Colonic mucosa (tissue), 4 donors: ENCODE measurements at places on chromosomes 11 and 22. TPM values are rescaled to one million over a fixed set of nuclear protein-coding genes. Genes with fewer than 3 reads are reported as not detected.

- DNase-seq: no peak
These were observed 71.2 kb downstream of the PIWIL4 start for GRCh38 chr11:94638301-94638901.

GRCh38 chr11:88305430-88305829 is 32.1 kb downstream of the CTSC start:
- no peak for DNase-seq

REXO2 gene
- 46.6 TPM for total RNA-seq

- no peak for DNase-seq
These were observed 915 bp upstream of the OSBP start for GRCh38 chr11:59616396-59616982.

DNA sequence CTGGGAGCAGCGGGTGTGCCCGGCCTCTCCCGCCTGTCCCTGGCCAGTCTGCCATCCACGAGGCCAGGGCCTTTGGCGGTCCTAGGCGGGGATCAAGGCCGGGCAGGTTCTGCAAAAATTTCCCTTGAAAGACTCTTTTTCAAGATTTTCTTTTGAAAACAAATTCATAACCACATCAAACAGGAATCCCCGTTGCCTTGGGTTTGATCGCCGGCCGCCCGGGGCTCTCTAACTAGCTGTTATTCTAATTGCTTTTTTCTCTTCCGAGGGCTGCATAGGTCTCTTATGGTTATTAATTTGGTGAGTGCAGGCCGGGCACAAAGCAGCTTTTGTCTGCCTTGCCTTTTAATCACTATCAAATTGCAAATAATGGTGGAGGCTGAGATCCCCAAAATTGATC is 42.0 kb downstream of the CDKN1C start:
- no peak for DNase-seq

GRCh38 chr22:41638124-41638523 is 17.0 kb downstream of the XRCC6 start:
- no peak for DNase-seq

HBG1 gene
- total RNA-seq: not detected

DNA sequence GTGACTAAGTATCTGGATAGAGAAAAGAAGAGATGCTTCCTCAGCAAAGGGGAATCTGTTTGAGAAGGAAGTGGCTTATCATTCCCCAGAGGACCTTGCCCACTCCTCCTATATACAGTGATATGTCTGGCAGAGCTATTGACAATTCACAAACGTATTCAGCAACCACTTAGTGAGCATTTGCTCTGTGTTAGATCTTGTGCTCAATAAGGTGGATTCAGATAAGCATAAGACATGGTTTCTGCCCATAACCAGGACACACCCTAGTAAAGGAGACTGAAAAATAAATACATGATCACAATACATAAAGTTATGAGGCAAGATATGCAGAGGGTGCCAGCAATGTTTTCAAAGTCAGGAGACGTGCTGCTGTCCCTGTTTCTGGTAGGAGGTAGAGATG is 1.4 kb downstream of the TMEM9B start:
- no peak for DNase-seq

GRCh38 chr11:62147545-62147944 is 23.7 kb downstream of the INCENP start:
- DNase-seq: no peak

DNA sequence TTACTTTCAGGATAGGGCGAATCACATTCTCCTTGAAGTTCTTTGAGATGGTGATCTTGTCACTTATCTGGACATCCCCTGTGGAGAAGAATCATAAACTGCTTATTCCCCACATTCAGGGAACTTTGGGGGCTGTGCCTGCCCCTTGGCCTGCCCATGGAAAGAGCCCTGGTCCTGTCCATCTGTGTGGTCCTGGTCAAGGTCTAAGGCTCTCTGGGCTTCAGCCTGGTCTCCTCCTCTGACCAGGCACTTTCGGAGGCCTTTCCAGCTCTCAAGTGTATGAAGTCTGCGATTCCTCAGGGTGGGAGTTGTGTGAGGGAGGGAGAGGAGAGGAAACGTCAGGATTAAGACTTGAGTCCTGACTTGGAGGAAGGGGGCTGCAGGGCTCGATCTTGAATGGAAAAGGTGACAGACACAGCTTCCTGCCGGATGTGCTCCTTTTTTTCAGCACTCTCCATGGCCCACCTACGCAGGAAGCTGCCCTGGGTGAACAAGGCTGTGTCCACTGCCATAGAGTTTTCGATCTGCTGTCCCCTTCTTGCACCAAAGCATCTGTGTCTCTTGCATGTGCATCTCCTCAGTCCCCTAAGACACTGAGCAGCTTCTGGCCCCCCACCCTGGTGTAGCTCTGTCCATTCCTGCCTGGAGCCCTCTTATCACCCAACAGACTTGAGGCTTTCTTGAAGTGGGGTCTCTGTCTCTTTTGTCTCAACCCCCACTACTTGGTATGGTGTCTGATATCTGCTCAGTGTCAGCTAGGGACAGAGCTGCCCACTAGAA is 50.8 kb upstream of the PHOX2A start:
- no peak for DNase-seq

- DNase-seq: no peak
These were observed 30.0 kb downstream of the DDX10 start for GRCh38 chr11:108694846-108695245.

OR52A1 gene
- not detected for total RNA-seq

GRCh38 chr11:85531191-85531897 is 95.8 kb downstream of the DLG2 start:
- DNase-seq: no peak

- DNase-seq: no peak
These were observed 5.7 kb downstream of the TMEM184B start for GRCh38 chr22:38267086-38267485.

GRCh38 chr11:100469835-100470234 is 217.3 kb upstream of the ARHGAP42 start:
- DNase-seq: no peak

DNA sequence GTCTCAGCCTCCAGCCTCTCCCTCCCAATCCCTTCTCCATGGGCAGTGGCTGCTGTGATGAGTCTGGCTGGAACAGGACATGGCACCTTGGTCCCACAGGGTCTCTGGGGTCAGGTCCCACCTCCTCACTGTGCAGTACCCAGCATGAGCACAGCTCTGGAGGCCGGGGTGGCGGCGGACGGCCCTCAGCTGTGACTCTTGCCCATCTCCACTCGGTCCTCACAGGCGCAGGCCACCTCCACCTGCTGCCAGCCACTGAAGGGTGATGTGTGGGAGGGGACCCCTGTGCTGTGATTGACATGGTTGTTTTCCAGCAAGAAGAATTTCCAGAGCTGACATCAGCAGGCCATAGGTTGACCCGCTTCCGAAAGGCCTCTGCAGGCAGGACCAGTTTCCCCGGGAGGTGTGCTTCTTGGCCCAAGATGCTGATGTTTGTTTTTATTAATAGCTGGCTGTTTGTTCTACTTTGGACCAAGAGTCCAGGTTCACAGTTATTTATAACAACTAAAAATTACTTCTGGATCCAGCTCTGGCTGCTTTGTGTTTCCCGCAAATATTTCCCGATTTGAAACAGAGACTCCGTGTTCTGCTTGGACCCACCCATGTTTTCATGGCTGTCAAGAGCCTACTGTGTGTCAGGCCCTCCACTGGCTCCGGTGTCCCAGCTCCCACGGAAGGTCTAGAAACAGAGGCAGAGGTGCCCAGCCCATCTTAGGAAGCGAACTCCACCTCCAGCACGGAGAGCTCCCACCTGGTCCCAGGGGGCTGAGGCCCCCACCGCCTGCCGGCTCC is 45.7 kb downstream of the SCUBE1 start:
- DNase-seq: no peak

DNA sequence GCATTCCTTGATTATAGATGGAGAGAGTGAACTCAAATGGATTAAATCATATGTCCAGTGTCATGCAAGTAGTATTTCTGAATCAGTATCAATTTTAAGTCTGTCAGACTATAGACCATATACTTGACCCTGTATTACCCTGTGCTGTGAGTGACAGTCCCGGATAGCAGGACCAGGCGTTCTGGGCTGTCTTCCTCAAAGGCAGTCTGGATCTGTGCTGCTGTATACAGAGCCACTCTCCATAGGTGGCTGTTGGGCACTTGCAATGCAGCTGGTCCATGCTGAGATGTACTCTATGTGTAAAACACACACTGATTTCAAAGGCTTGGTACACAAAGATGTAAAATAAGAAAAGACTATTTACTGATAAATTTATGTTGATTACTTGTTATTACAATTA is 294.3 kb downstream of the OPCML start:
- no peak for DNase-seq

DNA sequence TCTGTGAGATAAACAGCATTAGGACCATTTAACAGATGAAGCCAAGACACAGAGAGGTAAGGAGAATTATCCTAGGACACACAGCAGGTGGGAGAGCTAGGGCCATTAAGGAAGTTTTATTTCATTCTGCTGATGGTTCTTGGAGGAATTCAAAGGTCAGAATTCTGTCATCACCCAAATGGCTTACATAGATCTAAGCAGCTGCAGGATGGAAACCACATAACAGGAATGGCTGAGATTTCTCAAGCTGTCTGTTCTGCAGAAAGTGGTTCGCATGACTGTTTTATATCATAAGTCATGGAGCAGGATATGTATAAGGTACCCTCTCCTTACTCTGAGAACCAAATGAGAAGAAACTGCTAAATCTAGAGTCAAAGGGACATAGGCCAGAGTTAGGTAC is 163.2 kb upstream of the NARS2 start:
- no peak for DNase-seq

DLG2 gene
- 3.3 TPM for total RNA-seq

DNA sequence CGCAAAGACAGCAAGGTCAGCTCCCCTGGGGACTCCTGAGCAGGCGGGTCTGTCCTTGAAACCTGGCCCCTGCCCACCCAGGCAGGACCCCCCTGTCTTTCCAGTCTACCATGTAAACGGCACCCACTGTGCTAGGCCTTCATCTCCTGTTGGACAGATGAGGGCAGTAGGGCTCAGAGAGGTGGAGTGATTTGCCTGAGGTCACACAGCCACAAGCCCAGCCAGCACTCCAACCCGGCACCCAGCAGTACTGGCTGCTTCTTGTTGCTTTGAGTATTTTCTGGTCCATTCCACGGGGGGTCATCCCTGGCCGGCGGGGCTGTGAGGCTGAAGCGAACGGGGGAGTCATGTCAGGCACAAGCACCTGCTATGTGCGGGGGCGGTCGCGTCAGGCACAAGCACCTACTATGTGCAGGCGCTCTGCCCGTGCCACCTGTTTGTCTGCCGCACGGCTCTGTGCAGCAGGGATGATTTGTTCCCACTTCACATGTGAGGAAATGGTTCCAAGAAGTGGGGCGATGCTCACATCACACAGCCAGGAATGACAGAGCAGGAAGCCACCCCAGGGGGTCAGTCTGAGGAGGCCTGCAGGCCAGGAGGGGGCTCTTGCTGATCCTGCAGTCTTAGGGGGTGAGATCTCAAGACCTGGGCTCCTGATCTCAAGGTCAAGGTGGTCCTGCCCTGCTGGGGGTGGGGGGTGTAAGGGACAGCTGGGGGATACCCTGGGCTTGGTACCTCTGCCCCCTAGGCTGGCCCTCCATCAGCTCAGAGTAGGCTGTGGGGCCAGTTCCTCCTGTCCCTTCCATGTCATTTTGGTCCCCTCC is 110.7 kb downstream of the CACNA1I start:
- no peak for DNase-seq

SEC14L2 gene
- total RNA-seq: 10.3 TPM

ZNF214 gene
- total RNA-seq: 1.9 TPM

- DNase-seq: no peak
These were observed 788.3 kb downstream of the TBC1D22A start for GRCh38 chr22:47550524-47551430.

- DNase-seq: no peak
These were observed 9.1 kb upstream of the GLYATL1B start for GRCh38 chr11:59076876-59077571.

DNA sequence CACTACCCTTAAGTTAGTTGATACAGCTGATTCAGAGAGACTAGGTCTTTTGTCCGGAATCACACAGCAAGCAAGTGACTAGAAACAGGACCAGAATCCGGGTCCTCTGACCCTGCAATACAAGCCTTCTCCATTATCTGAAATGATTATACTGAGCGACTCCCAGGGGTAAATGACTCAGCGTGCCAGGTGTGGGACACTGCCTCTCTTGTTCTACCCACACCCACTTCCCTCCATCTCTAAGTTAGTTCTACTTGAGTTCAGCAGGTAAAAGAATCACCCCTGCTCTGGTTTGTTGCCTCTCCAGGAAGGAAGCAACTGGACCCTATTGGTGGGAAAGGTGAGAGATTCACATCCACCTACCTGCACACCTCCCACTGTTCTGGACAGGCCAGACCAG is 156.9 kb downstream of the DBX1 start:
- DNase-seq: no peak

GRCh38 chr11:101759771-101760450 is 154.9 kb upstream of the CEP126 start:
- DNase-seq: no peak

CRYBB3 gene
- total RNA-seq: 0.72 TPM

CCDC116 gene
- 0.59 TPM for total RNA-seq

DNA sequence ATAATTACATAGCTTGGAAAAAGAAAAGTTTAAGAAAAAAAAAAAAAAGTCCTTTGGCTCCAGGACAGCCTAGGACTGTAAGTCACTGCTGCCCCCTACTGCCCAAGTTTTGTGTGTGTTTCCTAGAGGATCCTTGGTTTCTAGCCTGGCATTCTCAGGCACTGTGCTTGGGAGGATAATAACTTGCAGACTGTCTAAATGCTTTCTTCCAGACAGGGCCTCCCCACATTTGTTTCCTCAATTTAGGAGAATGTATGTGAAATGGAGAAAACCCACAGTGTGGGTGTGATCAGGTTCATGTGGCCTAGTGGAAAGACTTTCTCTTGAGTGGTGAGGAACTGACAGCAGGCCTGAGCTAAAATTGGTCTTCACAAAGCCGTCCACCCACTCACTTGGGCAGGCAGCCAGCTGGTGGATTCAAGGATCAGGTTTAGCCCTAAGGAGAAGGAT is 191.0 kb downstream of the NAV2 start:
- DNase-seq: peak; percentile 82

DNA sequence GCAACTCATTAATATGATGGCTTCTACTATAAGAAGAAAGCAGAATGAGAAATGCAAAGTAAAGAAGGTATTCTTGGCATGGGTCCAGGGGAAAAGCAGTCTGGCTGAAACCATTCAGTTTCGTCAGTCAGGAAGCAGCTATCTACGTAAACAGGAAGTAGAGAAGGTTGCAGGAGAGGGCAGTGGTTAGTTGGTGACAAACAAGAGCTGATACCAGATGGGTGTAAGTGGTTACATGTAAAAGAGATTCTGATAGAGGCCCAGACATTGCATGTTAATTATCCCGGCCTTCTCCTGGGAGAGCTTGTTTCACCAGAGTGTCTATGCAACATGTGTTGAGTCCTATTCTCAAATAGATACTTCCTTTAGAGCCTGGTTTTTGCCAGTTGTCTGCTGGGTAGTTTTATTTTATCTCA is 58.4 kb upstream of the PSMA1 start:
- peak; percentile 41 for DNase-seq

DNA sequence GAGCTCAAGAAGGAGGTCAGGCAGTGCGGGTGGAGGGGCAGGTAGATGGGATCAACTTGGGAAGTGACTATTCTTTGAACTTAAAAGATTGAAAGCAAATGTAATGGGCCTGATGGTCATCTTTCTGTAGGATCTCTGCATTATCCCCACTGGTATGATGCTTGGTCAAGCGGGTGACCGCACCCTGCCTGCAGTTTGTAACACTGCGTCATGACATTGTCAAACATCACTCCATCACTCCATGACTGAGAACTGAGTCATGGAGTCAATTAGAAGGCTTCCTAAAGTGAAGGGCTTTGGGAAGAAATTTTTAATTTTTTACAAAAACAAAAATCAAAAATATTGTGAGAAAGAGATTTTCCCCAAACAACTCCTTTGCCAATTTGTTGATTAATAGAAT is 62.4 kb upstream of the BMAL1 start:
- DNase-seq: no peak

- DNase-seq: peak; percentile 41
These were observed 133.6 kb upstream of the C11orf58 start for GRCh38 chr11:16604794-16605388.

- no peak for DNase-seq
These were observed 65.3 kb downstream of the ARHGEF12 start for GRCh38 chr11:120401506-120401905.
